Stimulated activated CD4-positive, alpha-beta T cell treated with anti-CD3 and anti-CD28 coated beads, Interleukin-12 subunit alpha, Interleukin-12 subunit beta, amount 100 ng/mL, for 24 hours (primary cell): ENCODE measurements at places on chromosomes 2 and 18.

DNA sequence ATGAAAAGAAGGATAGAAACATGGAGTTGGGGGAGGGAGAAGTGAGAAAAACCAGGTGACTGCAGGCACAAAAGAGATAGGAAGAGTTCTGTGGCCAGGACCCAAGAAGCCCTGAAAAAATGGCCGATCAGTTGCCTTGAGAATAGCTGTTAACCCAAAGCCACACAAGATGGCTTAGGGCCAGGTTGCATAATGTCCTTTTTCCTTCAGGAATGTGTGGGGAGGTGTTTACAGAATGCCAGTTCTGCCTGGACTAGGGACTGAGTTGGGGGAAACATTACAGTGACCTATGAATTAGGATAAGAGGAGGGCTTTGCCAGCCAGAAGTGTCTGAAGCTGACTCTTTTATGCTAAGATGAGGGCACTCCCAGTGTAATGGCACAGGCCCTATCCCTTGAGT, 17.1 kb downstream of the FAM110C start:
- DNase-seq: no peak

- no peak for DNase-seq
Observed at GRCh38 chr2:208466151-208466919, 59.7 kb downstream of the PTH2R start.

DNA sequence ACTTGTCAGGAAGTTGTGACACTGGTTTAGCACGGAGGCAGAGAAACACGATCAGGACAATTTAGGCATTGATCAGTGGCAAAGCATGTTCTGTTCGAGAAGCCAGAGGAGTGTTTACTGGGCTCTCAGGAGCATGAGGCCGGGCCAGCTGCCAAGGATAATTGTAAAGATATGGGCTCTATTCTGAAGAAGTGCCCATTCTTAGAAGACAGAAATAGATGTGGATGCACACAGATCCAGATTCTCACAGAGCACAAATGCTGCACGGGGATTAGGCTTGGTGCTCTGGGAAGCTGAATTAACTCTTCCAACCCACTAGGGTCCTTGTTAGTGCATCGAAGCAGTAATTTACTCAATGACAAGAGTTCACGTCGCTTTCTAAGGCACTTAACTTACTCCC, 16.2 kb downstream of the AFF3 start:
- no peak for DNase-seq

DNA sequence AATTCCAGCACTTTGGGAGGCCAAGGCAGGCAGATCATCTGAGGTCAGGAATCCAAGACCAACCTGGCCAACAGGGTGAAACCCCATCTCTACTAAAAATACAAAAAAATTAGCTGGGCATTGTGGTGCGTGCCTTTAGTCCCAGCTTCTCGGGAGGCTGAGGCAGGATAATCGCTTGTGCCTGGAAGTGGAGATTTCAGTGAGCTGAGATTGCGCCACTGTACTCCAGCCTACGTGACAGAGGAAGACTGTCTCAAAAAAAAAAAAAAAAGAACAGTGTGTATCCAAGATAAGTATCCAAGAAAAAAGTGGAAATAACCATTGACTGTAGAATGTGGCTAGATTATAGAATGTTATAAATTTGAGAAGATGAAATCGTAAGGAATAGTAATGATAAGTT, 142.1 kb downstream of the FAM124B start:
- no peak for DNase-seq

DNA sequence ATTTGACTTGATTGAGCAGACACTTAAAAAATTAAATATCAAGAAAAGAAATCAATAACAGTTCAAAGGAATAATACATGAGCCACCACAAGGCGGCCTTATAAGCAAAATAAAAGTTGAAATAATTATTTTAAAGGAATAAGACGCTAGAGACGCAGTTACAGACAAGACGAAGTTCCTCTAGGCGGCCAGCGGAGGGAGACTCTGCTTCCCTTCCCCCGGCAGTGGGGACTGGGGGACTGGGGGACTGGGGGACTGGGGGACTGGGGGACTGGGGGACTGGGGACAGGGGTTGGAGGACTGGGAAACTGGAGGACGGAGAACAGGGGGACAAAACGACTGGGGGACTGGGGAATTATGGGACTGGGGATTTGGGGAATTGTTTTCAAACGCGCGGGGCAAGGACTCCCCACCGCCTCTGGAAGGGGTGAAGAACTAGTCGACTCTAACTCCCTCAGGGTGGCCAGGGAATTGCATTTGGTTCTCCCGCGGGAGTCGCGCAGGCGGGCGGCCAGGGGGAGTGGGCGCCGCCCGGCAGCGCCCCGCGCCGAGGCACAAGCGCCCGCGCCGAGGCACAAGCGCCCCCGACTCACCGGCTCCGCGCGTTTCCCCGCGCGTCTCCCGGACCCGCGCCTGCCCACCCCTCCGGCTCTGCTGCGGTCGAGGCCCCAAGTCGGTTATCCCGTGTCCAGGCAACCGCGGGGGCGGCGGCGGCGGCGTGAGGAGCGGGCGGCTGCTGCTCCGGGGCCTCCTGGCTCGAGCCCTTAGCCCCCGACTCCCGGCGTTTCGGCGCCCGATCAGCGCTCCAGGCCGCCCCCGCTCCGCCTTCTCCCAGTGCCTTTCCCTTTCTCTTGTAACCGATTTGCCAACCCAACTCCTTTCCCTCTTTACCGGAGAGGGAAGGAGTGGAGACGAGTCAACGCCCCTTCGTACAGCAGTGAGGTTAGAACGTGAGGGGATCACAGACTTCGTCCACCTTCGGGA, at the start of gene CCDC178:
Gene CCDC178, minus strand, starts transcription at position 662 of the 984 bp plus-strand sequence. CDS start 28,633 bp downstream, outside the sequence.
- DNase-seq: no peak

DNA sequence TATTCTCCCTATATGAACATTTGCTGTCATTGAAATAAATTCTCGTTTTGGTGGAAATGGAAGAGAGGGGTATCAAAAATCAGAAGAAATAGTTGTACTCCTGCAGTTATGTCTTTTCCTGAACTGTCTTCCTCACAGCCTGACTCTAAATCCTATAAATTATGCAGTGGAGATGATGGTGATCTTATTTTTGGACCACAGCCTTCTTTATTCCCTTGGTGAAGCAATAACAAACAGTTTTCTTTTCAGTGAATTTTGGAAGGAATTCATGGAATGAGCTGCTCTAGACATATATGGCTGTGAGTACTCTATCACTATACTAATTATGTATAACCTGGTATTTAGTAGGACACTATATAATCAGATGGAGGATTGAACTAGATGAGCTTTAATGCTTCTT, 1.7 kb upstream of the SLC25A12 start:
- no peak for DNase-seq

- DNase-seq: no peak
Observed at GRCh38 chr2:200377355-200378336, 71.2 kb downstream of the SPATS2L start.
